ENCODE measurements at places on chromosomes 5 and 9. TPM values are rescaled to one million over a fixed set of nuclear protein-coding genes. Genes with fewer than 3 reads are reported as not detected.

Gene TXNDC8
- total RNA-seq, result not detected

- no peak for DNase-seq
Measured at GRCh38 chr5:5767286-5767928, 344.9 kb downstream of the ICE1 start.

DNA sequence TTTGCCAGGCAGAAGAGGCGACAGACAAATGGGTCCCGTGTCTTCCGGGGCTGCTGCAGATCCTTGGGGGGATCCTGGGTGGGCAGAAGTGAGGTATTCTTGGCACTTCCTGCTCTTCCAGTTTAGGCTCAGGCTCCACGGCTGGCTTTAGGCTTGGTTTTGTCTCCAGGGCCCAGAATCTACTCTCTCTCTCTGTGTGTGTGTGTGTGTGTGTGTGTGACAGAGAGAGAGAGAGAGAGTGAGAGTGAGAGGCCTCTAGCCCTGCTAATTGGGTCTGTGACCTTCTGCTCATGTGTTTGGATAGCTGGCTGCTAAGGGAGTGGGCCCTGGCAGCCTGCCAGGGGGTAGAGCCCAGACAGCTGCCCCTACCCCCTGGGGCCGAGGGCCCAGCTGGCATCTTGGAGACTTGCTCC lies 39.3 kb downstream of the CRB2 start:
- DNase-seq, result no peak

GRCh38 chr9:116546711-116547581 lies 140.2 kb upstream of the TRIM32 start:
- no peak for DNase-seq

GRCh38 chr5:143946837-143947236 lies 134.9 kb downstream of the HMHB1 start:
- no peak for DNase-seq

Gene SPATA6L
- total RNA-seq, result 0.30 TPM

- no peak for DNase-seq
Measured at GRCh38 chr5:134252671-134253070, 26.8 kb upstream of the PPP2CA start.

- DNase-seq, result no peak
Measured at GRCh38 chr9:97694769-97695168, 2.4 kb downstream of the XPA start.

Data from activated T-cell treated with anti-CD3 and anti-CD28 coated beads, Interleukin-2, amount 50 U/mL, for 4 hours (primary cell).